Daoy (cell line): ENCODE measurements at places on chromosomes 7 and 10. TPM values are rescaled to one million over a fixed set of nuclear protein-coding genes. Genes with fewer than 3 reads are reported as not detected.

AKAP9 gene
- total RNA-seq: 24.5 and 34.2 TPM in 2 replicates

OR2A1 gene
- total RNA-seq: 0.17 TPM in 1 of 2 replicates, not detected in the other

TAS2R4 gene
- 0.18 and 0.69 TPM in 2 replicates for total RNA-seq

STOX1 gene
- 0.80 and 3.0 TPM in 2 replicates for total RNA-seq

BBIP1 gene
- 13.2 and 14.2 TPM in 2 replicates for total RNA-seq

NUTM2E gene
- under 0.01 TPM in 1 of 2 replicates, not detected in the other for total RNA-seq
